ENCODE measurements at places on chromosomes 3 and 15.
A peak's percentile ranks its signal among the peaks of the same experiment; 100 is the strongest.

DNA sequence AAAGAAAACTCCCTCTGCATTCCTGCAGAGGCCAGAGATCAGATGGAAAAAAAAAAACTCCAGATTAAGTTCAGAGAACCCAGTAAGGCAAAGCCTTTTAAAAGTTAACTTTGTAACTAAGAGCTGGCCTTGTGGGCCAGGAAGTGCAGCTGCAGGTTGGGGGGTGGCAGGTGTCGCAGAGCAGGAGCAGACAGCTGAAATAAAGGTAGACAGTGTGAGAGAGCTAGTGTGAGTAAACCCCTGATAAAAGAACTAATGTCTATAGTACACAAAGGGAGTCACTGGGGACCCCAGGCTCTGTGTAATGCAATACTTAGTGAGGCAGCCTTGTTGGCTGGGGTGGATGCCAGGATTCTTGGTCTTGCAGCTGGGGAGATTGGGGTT is 42.1 kb downstream of the PPCDC start:
- peak; percentile 55 for DNase-seq

- DNase-seq = no peak
These were observed 512.7 kb downstream of the SHQ1 start for GRCh38 chr3:72335458-72336095.

GRCh38 chr3:76765511-76765910 is 274.4 kb upstream of the ROBO2 start:
- no peak for DNase-seq

GRCh38 chr3:171873580-171873979 is 30.4 kb downstream of the TMEM212 start:
- DNase-seq = peak; percentile 76

DNA sequence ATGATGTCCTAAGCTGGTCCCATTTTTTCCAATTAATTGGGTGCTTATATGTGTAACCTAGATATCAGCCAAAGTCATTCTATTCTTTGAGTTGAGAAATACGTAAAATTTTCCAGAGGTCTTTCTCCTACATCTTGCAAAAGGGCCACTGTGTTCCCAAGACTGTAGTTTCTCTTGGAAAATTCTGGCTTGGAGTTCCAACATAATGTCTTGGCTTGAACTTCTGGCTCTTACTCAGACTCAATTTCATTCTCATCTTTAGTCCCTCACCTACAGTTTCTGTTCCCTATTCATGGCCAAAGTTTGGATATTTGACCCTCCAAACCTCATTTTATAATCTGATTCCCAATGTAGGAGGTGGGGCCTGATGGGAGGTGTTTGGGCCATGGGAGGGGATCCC is 201.4 kb upstream of the ARHGEF26 start:
- DNase-seq = no peak

DNA sequence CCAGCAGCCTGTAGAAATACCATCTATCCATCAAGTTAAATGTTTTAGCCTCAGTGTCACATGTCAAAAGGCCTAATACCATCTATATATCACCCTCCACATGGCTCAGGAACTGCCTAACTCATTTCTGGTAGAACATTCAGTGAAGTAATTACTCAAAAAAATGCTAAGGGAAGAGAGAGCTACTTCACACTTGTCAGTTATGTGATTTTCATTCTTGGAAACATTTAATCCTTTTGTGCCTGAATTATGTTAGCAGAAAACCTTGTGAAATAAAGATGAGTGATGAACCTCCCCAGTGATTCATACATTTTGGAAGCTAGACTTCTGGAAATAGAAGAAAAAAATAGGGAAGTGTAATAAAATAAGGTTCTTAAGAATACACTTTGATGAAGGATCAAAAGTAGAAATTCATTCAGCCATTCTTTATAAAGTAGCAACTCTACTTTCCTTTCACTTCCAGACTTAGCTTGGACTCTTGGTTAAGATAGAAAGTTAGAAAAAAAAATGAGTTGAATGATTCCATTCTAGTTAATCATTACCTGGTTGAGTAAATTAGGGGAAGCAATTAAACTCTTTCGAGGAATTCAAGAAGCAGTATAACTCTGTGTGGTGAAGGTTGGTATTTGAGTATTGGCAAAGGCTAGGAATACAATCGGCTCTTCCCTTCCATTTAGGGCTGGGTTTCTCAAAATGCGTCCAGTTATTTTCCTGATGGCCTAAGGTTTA is 3.6 kb downstream of the OTOL1 start:
- DNase-seq = no peak

DNA sequence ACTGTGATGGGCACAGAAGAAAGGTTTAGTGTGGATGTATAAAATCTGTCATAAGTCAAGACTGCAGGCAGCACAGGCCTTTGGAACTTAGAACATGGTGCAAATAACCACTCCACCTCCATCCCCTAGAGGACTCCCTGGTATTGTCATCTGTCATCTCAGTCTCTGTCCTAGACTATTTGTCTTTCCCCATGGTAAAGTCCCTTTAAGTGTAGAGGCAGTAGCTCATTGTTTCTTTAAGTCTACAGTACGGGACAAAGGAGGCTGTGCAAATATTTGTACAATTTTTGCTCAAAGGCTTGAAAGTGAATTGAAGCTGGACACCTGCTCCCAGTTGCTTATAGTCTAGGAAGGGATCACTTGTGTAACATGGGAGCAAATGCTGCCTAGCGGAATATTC is 3.2 kb upstream of the PXYLP1 start:
- DNase-seq = no peak

DNA sequence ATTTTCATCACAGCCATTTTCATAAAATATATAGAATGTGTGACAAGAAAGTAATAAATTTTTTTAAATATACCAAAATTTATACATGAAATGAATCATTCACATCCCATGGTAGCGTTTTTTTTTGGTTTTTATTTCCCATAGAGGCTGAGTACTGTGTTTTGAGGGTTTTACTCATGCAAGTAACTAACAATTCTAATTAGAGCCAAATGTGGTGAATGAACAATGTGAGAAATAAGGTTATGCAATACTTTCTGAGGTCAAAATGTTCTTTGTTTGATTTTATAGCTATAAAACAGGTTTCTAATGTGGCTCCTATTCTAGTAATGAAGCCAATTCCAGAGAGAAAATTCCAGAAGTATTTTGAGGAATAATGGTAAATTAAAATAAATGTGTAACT is 386.8 kb downstream of the TBC1D5 start:
- DNase-seq = no peak

DNA sequence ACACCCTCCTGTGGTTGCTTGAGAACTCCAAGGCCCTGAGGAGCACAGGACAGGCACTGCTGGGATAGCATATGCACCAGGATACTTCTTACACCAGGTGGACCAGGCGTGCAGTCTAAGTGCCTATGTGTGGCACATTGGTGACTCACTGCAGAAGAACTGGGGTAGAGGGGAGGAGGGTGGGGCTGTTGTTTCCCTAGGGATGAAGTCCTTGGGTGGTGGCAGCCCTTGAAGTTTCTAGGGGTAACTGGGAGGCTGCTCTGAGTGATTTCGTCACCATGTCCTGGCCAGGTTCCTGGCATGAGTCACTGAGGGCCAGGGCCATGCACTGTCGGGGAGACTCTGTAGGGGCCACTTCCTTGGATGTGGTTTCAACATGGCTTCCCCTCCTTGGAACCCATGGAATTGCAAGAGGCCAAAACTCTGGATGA is 15.9 kb downstream of the MYZAP start:
- peak; percentile 98 for DNase-seq

DNA sequence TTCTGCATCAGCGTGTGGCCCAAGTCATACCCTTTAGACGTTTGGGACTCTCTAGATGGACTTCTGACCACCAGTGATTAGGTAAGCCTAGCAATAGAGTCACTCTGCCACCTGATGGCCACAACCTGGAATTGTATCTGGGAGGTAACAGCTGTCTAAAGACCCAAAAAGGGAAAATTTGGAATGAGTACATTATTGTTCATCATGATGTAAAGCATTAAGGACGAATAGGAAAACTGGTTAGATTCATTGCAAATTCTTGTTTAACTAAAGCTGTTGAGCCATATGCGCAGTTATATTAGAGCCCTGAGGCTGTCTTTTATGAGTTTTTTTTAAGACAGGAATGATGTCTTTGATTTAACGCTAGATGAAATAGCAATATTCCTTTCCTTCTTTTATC is 63.6 kb downstream of the FAM81A start:
- DNase-seq = peak; percentile 50

DNA sequence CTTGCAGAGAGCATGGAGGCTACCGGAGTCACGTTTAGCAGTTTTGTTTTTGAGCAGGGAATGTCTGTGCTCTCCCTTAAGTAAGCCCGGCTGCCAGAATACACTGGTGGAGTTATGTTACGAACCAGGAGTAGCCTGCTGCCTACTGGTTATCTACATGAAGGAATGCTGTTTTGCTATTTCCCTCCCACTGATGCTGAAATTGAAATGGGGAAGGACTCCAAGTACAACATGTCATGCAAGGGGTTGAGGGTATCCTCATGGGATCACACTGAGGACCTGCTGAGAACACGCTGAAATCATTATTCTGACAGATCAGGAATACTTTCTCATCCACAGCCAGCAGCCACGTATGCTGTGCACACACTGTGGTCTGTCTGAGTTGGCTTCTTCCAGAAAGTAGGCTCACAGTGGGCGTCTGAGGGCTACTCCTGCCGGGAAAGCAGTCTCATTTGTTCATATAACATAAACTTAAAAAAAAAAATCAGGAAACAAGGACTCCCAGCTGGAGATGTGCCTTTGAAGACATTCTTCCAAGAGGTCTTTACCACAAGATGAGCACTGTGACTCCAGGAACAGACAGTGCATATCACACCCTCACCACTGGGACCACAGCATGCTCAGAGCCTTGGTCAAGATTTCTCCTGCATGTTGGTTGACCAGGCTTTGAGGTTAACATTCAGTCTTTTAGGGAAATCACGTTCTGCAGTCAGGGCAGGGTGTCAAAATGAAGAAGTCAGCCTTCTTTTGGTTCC is 300.4 kb upstream of the RASGRP1 start:
- DNase-seq = no peak

GRCh38 chr3:117871934-117872333 is 1162.4 kb downstream of the TUSC7 start:
- no peak for DNase-seq

DNA sequence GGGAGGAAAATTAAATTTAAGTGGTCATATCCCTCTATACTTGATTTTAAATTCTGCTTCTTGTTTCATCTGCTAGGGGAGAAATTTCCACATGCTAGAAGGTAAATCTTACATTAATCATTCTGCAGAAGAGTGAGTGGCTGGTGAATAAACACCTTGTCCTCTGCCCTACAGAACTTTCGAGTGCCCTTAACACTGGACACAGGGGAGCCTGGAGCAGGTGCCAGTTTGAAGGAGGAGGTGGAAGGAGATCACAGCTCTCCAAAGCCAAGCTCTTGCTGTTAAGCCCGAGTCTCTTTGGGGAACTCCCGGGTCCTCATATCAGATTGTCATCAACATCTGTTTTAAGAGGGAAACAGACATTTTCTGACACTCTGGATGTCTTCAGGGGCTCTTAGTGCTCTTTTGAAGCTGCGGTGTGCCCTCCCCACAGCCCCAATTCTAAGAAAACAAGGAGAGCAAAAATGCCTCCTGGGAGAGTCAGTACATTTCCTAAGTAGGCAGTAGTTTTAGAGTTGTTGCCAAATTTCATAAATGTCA is 31.3 kb downstream of the LAMP3 start:
- DNase-seq = no peak

- peak; percentile 50 for DNase-seq
These were observed 103.1 kb downstream of the HCN4 start for GRCh38 chr15:73265536-73266153.

- peak; percentile 30 for DNase-seq
These were observed 20.7 kb upstream of the GSK3B start for GRCh38 chr3:120114981-120115380.

Measured in M059J (cell line).